ENCODE measurements at places on chromosomes 2 and 18.

DNA sequence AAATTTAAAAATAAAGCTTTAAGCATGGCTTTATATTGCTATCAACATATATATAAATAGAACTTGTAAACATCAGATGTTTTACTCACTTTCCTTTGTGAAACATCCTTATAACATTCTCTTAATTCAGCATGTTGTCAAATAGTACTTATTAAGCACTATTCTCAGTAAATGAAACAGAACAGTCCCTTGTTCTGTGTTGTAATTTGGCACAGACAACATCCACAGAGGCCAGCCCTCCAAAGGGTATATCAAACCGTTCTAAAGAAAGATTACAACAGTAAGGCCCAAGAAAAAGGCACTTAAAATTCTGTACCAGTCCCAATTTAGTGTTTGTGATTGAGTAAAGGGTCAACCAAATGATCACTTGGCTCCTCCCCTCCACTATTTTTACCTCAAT lies 46.0 kb downstream of the GAREM1 start:
- no peak for DNase-seq

DNA sequence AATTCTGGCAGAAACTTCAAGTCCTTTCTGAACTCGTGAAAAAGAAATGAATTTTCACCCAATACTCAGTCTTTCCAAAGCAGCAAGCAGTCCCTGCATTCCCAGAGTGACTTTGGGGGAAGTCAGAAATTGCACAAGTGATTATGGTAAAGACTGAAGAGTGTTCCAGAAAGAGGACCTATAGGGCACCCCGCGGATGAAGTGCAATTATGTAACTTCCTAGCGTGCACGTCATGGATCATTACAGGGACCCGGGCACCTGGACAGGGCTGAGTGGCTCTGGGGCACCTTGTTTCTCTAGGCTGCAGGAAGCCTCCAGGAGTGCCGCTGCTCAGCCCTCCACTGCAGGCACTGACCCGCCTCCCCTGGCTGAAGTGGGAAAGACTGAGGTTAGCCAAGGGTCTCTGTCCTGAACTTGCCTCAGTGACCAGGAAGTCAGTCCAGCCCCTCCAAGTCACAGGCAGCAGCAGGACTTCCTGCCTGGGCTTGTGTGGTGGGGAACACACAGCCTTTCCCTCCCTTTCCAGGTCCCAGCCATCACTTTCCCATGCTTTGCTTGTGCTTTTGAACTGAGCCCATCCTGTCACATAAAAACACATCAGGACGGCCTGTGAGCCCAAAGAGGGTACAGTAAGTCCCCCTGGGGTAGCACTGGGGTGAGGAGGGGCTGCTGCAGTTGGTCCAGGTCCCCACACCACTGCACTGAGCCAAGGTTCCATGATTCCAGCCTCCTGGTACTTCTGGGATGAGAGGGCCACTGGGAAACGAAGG lies 19.8 kb downstream of the TMEM185B start:
- no peak for DNase-seq

DNA sequence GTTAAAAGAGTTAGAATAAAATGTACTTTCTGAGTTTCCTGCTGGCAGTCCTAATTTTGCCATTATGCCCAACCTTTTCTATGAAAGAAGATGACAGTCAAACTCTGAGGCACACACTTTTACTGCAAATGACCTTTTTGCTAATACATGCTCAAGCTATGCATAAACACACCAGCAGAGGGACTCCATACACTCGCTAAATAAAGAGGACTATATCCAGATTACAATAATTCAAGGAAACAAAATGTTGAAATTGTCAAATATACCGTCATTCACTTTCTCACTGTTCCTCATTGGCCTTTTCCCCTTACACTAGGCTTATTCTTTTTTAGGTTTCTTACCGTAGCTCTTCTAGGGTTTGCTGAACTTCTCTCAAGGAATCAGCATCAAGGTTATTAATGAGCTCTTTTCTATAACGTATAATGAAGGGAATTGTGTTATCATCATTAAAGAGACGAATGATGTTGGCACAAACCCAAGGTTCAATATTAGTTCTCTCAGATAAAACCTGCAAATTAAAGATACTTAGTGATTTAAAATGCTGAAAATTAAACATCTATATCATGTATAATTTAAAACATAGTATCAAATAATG lies 25.7 kb downstream of the SRBD1 start:
- DNase-seq: no peak

DNA sequence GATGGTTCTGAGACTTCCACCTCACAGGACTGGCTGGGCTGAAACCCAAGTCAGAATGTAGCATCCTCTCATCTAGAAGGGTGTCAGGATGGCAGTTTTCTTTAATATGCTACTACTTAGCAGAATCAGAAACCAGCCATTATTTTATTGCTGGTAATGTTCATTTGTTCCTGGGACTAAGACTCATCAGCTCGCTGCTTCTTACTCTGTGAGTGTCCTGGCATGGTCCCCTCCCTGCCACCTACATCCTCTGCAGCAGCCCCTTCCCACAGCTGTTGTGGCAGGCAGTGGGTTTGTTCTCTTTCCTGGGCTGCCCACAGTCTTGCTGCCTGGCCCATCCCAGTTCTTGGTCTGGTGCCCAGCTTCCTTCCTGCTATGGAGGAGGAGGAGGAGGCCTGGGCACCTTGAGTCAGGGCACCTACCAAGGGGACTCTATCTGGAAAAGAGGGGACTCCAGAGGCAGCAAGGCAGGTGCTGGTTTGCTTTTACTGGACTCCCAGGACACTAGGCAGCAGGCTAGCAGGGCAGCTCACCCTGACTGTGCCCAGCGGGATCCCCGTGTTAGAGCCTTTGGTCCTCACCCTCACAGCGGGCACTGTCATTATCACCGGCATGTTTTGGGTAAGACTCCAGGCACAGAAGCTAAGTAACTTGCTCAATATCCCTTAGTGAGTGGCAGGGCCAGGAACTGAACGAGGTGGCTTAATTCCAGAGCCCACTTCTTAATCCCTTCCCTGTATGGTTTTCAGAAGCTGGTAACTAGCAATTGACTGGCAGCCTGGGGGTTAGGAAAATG lies 62.1 kb downstream of the LRRFIP1 start:
- no peak for DNase-seq

DNA sequence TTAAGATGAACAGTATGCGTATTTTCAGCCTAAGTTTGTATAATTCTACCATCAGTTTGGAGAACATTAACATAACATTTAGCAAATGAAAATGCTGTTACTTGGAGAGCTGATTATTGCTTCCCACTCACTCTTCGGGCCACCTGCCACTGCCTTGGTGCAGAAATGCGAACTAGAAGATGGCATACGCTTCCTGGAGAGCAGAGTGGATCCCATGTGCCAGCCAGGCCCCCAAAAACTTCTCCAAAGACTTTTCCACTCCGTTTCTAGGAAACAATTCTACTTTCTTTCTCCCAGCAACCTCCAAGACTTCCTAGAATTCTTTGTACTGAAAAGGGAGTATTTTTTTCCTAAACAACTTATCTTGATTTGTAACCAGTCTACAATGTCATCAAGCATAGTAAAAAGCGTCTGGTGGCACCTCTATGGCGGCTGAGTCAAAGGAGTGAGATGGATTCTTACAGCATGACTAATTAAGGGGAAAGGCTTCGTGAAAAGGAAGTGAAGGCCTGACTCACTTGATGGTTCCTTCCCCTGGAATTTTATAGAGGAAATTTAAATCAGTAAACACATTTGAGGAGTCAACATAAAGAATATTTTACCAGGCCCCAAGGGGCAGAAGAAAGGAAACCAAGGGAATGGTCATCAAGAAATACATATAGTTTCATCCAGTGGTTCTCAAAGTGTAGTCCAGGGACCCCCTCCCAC lies 36.6 kb downstream of the FEZ2 start:
- DNase-seq: no peak

DNA sequence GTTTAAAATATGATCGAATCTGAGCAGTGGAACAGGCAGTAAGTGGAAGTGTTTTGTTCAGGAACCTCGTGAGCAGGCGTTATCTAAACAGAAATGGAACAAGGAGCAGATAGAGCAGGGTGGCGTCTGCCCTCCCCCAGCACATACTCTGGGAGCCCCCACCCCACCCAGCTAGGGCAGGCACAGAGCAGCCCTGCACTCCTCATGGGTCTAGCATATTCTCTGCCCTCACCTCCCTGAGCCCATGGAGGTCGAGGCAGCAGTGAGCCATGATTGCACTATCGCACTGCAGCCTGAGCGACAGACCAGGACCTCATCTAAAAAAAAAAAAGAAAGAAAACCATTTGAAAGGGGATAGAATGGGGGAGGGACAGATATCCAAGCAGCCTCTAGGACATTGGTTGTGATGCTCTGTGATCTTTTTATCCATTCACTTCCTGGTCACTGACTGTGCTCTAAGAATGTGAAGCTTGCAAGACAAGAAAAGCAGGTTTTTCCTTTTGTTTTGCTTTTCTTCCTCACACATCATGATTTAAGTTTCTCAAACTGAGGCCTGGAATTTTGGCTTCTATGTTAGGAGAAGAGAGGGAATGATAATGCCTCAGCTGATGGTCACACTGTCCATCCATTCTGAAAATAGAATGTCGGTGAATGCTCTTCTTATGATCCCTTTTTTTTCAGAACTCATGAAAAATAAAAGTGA lies 3.1 kb downstream of the MLPH start:
- DNase-seq: no peak

- DNase-seq: no peak
Measured at GRCh38 chr2:25596516-25597244, 76.7 kb downstream of the DTNB start.

DNA sequence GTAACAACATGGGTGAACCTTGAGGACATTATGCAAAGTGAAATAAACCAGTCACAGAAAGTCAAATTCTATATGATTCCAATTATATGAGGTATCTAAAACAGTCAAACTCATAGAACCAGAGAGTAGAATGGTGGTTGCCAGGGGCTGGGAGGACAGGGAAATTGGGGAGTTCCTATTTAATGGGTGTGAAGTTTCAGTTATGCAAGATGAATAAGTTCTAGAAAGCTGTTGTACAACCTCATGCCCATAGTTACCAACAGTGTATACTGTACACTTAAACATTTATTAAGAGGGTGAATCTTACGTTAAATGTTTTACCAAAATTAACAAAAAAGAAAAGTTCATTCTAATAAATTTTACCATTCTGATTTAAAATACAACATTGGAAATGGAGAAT lies 92.7 kb upstream of the WDSUB1 start:
- DNase-seq: no peak

DNA sequence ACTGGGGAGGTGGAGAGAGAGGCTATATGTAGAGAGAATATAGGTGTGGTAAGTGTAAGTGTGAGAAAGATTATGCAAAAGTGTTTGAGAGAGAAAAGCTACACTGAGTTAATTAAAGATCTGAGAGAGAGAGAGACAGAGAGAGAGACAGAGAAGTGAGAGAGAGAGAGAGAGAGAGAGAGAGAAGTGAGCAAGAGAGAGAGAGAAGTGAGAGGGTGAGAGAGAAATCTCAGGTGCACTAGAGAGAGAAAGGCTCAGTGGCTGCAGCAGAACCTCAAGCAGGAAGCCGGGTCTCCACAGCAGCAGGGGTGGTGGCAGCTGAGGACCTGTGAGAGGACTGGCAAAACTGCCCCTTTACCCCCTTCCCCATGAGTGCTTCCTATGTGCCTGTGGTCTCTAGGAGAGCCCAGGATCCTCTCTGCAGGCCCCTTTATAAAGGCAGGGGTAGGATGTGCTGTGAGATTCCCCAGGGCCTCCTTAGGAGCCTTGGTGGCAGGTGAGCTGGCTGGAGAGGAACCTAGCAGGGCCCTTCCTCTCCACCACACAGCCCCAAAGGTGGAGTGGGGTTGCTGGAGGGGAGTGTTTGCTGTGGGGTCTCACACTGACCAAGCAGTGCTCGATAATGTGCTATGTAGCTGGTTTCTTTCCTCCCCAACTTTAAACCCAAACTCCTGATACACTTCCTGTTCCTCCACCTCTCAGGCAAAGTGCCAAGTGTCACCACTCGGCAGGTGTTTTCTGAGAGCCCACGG lies 52.6 kb downstream of the SLC4A5 start:
- peak; percentile 15 for DNase-seq

- no peak for DNase-seq
Measured at GRCh38 chr2:30710461-30710860, 96.8 kb downstream of the CAPN13 start.

DNA sequence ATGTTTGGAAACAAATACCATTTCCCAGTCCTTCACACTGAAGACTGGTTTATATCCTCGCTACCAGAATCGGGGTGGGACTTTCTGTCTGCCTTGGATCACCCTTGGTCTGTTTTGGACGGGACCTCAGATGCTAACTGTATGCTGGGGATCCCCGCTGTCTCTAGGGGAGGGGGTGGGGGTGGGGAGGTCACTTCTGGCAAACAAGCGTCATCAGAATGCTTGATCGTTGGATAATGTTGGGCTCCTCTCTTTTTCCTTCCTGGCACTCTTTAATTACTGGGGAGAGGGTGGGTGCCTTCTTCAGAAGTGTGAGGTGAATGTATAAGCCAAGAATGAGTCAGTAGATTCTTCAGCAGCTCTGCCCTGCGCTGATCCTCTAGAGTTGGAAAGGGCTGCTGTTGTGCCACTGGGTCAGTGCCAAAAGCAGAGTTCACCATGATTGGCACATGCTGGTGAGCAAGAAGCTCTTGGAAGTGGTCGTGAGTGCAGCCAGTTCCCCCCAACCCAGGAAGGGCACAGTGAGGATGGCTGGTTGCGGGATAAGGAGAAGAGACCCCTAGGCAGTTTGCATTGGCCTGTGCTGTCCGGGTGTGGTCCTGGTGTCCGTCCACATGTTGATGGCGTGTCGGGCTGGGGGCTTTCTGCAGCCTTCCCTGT lies 32.2 kb downstream of the DGKD start:
- DNase-seq: no peak

DNA sequence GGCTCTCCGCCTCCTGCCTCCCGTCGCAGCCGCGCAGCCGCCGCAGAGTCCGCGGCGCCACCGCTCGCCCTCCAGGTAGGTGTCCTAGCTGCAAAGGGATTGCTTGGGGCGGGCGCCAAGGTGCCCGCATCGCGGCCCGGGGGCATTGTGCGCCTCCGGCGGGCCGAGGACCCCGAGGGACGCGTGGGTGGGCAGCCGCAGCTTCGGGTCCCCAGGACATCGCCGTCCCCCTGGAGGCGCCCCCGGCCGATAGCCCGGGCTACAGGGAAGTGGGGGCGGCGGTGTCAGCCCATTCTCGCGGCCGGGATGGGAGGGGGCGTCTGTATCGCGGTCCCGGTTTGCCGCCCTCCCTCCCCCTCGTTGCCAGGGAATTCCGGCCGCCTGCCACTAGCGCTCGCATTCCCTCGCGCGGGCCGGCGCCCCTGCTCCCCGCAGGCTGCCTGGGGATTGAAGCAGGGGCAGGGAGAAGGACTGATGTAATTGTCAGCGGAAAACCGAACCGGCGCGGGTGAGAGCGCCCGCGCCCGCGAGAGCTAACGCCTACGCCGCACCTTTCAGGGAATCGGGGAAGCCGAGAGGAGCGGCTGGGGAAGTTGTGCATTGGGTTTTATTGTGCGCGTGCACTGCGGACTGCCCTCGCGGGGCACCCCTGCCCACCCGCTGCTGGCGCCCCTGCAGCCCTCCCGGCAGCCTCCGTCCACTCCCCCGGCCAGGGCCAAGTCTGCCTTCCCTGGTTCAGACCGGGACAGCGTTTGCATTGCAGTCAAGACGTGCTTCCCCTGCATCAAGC lies 483 bp downstream of the OSBPL6 start:
- no peak for DNase-seq

DNA sequence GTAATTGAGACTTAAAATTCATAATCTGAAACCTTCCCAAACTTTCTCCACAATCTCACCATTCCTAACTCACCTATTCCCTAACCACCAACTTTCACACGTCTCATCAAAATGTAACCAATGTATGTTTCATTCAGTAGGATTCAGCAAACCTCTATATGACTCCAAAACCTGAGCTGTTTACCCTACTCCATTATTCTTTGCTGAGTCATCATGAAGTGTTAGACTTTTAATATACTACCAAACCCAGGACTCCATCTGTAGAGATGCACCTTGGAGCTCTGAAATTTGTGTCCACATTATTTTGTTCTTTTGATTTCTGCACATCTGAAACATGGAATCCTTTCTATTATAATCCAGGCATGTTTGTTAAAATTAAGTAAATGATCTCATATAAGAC lies 727.0 kb upstream of the PIK3C3 start:
- DNase-seq: no peak

Data from activated naive CD4-positive, alpha-beta T cell treated with anti-CD3 and anti-CD28 coated beads, Interleukin-2, amount 50 U/mL, for 72 hours (primary cell).